Activated T-cell treated with anti-CD3 and anti-CD28 coated beads for 48 hours (primary cell): ENCODE measurements at places on chromosomes 6 and 20.

- DNase-seq: no peak
Observed at GRCh38 chr6:52243282-52243893, 912 bp downstream of the IL17F start.

- no peak for DNase-seq
Observed at GRCh38 chr6:77371748-77372147, 91.5 kb downstream of the HTR1B start.

GRCh38 chr20:48733296-48733790 is 94.5 kb downstream of the PREX1 start:
- no peak for DNase-seq

GRCh38 chr6:39054577-39055142 is 6.1 kb downstream of the GLP1R start:
- no peak for DNase-seq

DNA sequence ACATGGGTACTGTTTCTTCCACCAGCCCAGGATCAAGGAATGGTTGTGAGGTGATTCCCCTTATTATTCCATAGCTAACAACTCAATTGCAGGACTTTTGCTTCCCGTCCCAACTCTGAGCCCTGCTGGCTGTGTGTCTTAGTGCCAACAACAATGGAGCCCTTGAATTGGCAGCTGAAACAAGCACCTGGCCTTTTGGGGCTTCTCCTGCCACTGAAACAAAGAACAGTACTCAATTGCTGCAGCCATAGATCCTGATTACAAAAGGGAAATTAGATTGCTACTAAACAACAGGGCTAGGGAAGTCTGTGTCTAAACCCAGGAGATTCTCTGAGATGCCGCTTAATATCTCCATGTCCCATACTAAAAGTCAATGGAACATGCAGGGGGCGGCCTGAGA is 61.3 kb upstream of the CARMIL1 start:
- DNase-seq: no peak

DNA sequence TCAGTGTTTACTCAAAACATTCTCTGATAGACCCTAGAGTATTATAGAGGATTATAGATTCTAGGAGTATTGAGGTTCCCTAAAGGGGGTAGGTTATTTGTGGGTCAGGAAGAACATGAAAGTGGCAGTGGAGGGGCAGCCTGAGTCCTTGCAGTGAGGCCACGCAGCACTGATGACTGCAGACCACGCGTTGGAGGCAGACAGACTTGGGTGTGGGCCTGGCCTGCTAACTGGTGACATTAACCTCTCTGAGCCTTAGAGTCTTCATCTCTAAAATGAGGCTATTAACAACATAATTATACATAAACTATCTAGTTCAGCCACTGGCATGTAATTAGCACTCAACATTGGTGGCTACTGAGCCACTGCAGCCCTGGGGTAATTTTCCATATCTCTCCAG is 16.1 kb downstream of the MTCL3 start:
- DNase-seq: no peak

- DNase-seq: no peak
Observed at GRCh38 chr6:152270301-152270925, 366.7 kb downstream of the SYNE1 start.

DNA sequence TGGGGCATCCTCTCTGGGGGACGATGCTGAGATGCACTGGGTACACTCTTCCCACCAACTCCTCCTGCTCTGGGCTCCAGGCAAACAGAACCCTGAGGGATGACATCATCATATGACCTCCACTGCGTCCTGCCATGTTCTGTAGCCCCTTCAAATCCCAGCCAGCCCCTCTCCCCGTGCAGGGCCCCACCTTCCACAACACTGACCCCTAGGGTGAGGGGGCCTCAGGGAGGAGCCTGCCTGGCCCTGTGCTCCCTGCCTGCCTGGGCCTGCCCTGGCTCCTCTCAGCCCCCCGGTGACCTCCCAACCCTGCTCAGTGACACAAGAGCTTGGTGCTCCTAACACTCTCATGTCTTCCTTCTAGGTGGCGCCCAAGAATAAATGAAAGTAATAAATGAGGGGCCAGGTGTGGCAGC is 9.6 kb upstream of the SPDEF start:
- DNase-seq: no peak

GRCh38 chr6:40543776-40544175 is 43.4 kb downstream of the LRFN2 start:
- no peak for DNase-seq

GRCh38 chr6:41621367-41621766 is 16.9 kb upstream of the MDFI start:
- no peak for DNase-seq

- no peak for DNase-seq
Observed at GRCh38 chr20:57500962-57501361, 24.0 kb downstream of the CTCFL start.

DNA sequence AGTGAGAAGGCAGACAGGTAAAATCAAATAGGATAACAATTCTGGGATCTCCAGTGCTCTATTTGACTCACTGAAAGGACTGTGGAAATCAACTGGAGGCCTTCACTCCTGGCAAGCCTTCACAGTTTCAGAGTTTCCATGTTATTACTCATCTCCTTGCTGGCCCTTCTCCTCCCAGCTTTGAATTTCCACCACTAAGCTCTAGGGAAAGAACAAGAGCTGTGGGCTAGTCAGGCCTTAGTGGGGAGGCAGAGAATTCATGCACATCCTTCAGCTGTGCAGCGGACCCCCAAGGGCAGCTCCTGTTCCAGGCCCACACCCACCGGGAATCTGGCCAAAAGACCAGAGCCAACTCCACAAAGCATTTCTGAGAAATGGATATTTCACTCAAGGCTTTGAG is 26.0 kb downstream of the MYLIP start:
- no peak for DNase-seq

DNA sequence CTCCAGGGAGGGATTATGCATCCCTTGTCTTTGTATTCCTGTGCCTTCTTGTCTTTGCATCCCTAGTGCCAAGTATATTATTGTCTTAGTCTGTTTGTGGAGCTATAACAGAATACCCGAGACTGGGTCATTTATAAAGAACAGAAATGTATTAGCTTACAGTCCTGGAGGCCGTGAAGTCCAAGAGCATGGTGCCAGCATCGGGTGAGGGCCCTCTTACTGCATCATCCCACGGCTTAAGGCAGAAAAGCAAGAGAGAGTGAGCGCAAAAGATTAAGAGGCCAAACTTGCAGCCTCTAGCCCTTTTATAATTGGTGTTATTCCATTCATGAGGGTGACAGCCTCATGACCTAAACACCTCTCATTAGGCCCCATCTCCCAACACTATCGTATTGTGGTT is 8.4 kb upstream of the IGF2R start:
- no peak for DNase-seq

DNA sequence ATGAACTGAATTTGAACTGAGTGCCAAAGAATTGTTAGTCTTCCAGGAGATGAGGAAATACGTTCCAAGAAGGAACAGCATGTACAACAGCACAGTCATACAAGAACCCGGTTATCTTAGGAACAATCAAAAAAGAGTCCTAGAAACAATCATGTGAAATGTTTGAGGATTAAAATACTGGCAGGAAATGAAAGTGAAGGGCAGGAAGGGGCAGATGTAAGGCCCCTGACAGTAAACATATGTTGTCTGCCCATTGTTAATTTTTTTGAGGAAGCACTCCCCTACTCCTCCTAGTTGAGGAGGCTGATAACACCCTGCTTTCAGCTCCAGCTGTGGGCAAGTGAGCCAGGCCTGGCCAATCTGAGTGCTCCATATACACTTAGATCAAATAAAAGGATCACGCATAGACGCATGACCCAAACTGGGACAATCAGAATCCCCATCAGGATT is 220.9 kb downstream of the HACE1 start:
- DNase-seq: no peak

DNA sequence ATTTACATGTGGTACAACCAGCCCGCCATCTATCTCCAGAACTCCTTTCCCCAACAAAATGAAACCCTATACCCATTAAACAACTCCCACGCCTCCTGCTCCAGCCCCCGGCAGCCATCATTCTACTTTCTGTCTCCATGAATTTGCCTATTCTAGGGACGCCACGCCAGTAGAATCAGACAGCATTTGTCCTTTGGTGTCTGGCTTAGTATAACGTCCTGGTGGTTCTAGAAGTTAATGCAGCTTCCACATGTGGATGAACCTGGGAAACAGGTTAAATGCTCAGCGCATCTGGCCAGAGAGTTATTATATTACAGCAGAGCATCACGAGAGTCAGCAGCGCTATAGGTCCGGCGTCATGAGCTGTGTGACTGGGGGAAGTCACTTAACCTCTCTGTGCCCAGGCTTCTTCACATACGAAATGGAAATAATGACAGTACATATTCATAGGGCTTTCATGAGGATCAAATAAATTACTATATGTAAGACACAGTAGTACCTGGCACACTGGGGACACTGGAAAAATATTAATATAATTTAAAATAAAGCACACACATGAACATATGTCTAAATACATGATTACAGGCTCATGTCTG is 178.7 kb upstream of the TAB2 start:
- DNase-seq: no peak

DNA sequence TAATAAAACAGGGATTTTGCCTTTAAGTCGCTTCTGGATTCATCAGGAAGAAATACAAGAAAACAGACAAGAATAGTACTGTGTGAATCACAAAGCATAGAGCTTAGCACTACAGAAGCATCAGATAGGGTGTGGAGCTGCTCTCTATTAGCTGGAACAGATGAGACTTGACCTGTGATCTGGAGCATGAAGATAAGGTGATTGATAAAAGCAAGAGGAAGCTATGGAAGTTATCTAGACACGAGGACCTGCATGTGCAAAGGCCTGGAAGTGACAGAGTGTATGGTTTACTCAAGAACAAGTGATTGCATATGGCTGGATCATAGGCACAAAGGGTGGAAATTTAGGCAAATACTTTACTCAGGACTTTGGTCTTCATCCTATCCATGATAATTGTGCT is 112.9 kb upstream of the MLIP start:
- no peak for DNase-seq

DNA sequence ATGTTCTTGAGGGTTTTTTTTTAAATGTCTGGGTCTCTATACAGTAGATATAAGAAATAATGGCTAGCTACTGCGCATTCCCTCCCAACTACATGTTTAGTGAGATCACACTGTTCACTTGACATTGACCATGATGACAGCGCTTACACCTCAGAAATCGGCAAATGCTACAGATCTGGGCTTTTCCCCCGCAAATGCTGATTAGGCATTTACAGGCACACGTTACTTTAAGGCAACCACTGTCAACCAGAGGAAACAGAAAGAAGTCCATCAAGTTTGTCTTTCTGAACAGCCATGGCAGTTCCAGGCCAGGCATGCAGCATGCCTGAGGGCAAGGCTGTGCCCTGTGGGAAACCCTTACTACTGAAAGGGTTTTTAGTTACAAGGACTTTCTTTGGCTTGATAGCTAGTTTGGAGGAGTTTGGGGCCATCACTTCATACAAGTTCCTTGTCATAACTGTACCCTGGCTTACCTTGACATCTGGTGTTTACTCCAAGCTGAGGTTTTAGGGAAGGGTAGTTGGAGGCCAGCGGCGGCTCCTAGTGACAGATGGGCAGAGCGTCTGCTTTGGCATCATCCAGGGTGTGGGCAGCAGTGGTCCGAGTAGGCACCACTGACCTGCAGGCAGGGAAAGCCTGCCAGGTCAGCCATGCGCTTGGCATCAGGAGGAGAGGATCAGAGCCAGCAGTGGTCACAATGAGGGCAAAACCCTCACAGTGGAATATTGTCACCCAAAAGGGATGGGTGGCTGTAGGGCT is 43.0 kb downstream of the CFAP61 start:
- no peak for DNase-seq

DNA sequence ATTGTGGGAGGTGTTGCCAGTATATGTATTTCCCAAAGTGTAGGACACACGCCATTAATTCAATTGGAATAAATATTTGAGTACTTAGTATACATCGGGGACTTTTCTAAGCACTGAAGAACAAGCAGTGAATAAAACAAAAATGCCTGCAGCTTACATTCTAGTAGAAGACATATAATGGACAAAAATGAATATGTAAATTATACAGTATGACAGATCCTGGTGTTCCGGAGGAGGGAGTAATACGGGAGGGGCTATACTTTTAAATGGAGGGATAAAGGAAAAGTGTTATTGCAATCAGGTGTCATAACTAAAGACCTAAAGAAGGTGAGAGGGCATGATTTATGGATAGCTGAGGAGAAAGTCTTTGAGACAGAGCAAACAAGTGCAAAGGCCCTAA is 15.1 kb downstream of the UBE2V1 start:
- no peak for DNase-seq

DNA sequence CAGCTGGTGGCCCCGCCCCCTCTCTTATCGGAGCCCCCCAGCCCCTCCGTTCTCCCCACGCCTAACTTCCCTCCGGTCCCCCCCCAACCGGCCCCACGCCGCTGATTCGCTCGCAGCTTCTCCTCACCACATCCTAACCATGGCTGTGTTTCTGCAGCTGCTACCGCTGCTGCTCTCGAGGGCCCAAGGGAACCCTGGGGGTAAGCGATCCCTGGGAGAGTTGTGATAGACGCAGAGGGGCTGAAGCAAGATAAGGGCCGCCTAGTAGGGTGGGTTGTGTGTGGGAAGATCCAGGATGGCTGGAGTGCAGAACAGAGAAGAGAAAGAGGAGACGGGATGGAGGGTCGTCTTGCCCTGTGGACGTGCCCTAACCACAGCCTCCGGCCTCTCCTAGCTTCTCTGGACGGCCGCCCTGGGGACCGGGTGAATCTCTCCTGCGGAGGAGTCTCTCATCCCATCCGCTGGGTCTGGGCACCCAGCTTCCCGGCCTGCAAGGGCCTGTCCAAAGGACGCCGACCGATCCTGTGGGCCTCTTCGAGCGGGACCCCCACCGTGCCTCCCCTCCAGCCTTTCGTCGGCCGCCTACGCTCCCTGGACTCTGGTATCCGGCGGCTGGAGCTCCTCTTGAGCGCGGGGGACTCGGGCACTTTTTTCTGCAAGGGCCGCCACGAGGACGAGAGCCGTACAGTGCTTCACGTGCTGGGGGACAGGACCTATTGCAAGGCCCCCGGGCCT is at the start of gene MPIG6B:
MPIG6B (plus strand) TSS at position 129 of the 735 bp plus-strand sequence; CDS start at position 140, 11 bp downstream.
- no peak for DNase-seq

DNA sequence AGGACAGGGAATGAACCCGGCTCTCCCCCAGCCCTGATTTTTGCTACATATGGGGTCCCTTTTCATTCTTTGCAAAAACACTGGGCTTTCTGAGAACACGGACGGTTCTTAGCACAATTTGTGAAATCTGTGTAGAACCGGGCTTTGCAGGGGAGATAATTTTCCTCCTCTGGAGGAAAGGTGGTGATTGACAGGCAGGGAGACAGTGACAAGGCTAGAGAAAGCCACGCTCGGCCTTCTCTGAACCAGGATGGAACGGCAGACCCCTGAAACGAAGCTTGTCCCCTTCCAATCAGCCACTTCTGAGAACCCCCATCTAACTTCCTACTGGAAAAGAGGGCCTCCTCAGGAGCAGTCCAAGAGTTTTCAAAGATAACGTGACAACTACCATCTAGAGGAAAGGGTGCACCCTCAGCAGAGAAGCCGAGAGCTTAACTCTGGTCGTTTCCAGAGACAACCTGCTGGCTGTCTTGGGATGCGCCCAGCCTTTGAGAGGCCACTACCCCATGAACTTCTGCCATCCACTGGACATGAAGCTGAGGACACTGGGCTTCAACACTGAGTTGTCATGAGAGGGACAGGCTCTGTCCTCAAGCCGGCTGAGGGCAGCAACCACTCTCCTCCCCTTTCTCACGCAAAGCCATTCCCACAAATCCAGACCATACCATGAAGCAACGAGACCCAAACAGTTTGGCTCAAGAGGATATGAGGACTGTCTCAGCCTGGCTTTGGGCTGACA is 28.8 kb upstream of the ZBP1 start:
- DNase-seq: no peak
